Left kidney (tissue), 8 donors: ENCODE measurements at places on chromosomes 1 and 21.

DNA sequence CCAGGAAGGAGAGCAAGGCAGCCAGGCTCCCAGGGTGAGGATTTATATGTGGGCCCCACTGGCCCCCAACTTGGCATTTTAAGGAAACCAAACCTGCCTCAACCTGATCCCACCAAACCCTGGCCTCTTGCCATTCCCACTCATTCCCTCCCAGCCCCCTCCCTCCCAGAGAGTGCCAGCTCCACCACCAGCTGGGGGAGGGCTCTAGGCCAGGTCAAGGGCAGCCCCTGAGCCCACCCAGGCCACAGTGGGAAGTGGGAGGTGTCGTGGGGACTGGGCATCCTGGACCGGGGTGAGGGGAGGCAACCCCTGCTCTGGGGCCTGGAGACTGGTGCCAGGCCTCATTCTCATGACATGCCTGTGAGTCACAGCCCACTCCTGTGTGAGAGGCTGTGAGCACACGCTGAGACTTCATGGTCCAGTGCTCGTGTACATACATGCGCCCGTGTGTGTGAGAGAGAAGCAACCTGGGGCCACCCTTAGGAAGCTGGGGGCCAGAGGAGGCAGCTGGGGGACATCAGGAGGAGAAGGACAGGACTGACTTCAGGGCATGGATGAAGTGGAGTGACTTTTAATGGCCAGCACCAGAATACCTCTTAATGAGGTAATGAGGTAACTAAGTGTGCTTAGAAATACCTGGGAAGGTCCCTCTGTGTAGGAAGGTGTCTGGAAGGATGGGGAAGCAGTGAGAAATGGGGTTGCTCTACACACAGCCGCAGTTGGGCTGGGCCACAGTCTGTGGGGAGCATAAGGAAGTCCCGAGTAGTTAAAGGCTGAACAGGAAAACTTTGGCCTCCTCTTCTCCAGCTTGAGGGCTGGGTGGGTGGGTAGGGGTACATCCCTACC, at the start of gene S100A2:
Gene S100A2 (minus strand): TSS at position 316 of the 846 bp plus-strand sequence. CDS start 1,967 bp downstream, outside the sequence.
- no peak for DNase-seq

- no peak for DNase-seq
Measured at GRCh38 chr1:6491480-6491962, at the start of gene PLEKHG5. PLEKHG5 (minus strand) TSS chr1:6491667; CDS start chr1:6477571, 14,096 bp downstream.

DNA sequence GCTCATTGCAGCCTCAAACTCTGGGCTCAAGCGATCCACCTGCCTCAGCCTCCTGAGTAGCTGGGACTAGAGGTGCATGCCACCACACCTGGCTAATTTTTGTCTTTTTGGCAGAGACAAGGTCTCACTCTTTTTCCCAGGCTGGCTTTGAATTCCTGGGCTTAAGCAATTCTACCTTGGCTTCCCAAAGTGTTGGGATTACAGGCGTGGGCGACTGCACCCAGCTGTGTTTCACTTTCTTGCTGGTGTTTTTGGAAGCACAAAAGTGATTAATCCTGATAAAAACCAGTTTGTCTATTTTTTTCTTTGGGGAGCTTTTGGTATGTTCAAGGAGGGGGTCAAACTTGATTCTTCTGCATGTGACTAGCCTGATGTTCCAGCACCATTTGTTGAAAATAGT, 19.3 kb downstream of the RNF11 start:
- DNase-seq: no peak

GRCh38 chr21:14243874-14244273, 27.9 kb downstream of the RBM11 start:
- no peak for DNase-seq

DNA sequence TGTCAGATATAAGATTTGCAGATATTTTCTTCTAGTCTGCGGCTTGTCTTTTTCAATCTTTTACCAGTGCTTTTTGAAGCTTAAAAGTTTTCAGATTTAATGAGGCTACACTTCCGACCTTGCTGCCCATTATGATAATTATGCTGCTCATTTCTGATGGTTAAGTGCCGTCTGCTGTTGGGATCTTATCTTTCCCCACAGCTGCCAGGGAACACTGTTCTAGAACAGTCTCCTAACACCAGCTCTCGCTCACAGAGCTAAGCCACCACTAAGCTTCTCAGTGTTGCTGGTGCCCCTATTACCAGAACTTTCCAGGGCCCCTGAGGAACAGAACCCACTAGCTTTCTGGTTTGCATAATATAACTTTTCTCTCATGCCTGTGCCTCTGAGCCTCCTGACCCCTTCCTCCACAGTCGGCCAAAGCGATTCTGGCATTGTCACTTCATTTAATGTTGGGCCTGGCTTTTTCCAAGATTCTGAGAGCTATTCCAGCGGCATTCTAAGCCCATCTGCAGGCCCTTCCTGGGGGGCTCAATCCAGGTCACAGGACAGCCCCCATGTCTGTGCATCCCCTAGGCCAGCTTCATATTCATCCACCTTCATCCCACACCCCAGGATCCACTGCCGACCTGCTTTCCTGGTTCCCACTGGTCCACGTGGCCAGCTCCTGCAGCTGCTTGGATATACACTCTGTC, 237.0 kb downstream of the PTPRU start:
- no peak for DNase-seq

DNA sequence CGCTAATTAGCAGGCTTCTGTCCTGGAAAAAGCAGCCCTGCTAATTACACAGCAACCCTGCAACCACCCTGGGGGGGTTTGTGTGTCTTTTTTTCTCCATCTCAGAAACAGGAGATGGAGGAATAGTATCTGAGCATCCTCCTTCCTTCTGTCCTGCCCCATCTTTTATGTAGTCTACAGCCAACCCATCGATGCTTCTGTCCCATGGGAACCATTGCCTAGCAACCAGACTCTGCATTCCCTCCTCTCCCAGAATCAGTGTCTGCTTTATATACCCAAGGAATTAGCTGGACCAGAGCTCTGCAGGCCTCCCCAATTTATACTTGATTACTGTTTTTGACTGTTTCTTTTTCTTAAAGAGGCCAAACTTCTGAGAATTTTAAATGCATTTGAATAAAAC, 35.1 kb downstream of the LRRC38 start:
- DNase-seq: no peak

- DNase-seq: no peak
Measured at GRCh38 chr1:110035236-110035752, 870 bp downstream of the STRIP1 start.
